Right atrium auricular region (tissue), 2 donors: ENCODE measurements at places on chromosomes 6 and 20. TPM values are rescaled to one million over a fixed set of nuclear protein-coding genes. Genes with fewer than 3 reads are reported as not detected.

The ACOT8 gene
- 39.9 TPM for total RNA-seq

GRCh38 chr6:139161817-139162284 is 27.0 kb downstream of the HECA start:
- H3K27me3 ChIP-seq = no peaks in the 10 kb centered on the region
- H3K4me1 ChIP-seq = no peaks in the 10 kb centered on the region
- H3K36me3 ChIP-seq = peaks cover 8% of the 10 kb centered on the region

DNA sequence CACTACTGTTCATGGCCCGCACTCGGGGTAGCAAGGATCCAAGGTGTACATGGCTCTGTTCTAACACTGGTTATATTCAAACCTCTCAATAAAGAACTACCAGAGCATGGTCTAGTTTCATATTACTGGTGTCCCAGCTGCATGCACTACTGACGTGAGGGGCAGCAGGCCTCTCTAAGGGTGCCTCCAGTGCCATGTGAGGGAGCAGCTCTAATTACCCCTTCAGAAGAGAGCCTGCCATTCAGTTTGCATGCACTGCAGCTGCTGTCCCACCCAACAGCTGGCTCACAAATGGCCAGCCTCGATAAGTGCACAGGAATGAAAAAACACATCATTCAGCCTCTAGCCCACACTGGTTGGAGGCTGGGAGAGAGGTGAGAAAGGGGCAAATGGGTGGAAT is 85.2 kb downstream of the SMLR1 start:
- no peak for DNase-seq
- no peaks in the 10 kb centered on the region for H3K4me1 ChIP-seq
- H3K27ac ChIP-seq = no peak overlapping the region
- no peaks in the 10 kb centered on the region for H3K27me3 ChIP-seq

DNA sequence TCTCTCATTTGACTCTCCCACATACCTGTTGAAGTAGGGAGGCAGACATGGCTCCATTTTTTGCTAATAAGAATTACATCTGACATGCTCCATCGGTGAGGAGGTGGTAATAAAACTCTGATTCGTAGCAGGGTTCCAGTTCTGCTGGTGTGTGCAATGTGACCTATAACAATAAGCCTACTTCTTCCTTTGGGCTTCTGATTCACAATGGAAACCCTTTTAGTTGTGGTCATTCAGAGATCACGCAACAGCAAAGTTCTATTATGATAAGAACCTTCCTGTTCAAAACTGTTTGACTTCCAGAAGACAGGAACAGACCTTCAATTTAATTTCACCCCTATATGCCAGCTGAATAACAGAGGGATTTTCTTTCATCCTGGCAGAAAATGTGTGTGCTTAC is 31.4 kb upstream of the GSTA4 start:
- no peak overlapping the region for H3K4me3 ChIP-seq
- H3K27me3 ChIP-seq = no peaks in the 10 kb centered on the region
- H3K36me3 ChIP-seq = peaks cover 19% of the 10 kb centered on the region
- H3K4me1 ChIP-seq = no peaks in the 10 kb centered on the region
- no peak for DNase-seq
- H3K27ac ChIP-seq = no peak overlapping the region

DNA sequence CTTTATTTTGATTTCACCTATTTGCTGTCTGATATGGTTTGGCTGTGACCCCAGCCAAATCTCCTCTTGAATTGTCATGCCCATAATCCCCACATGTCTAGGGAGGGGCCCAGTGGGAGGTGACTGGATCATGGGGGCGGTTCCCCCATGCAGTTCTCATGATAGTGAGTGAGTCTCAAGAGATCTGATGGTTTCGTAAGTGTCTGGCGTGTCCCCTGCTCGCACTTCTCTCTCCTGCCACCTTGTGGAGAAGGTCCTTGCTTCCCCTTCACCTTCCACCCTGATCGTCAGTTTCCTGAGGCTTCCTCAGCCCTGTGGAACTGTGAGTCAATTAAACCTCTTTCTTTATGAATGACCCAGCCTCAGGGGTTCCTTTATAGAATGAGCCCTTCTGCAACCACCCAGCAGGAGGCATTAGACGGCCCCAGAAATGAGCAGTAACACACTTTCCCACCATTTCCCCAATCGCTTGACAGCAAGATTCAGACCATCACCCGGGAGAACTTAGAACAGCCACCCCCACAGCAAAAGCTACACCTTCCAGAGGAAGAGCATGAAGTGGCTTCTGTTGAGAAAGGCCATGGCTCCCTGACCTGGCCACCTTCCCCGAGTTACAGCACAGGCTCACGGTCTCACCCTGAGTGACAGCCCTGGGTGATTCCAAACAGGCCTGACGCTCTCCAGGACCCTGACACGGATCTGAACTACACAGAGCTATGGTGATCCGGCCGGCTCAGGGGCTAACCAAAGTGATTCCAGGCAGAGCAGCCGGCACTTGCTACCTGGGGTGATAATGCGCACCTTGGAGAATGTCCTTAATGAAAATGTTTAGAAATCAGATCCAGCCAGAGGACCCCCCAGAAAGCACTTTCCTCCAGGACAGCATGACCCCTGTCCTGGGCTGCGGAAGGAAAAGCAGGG is 131.2 kb upstream of the CDH4 start:
- no peaks in the 10 kb centered on the region for H3K27me3 ChIP-seq
- H3K27ac ChIP-seq = no peak overlapping the region

DNA sequence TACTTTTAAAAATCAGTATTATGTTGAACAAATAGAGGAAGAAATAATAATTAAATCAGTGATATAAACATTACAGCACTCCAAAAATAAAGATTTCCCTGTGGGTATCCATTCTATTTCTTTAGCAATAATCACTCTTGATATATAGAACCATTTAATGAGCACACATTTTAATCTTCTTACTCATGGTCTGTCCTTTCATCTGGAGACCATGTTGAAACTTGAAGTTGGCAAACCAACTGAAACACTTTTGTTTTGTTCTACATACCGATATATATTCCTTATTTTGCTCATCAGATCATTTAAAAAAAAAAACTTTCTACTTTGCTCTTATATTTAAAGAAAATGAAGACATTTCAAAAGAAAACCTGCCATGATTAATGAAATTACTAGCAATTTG is 13.4 kb downstream of the C6orf58 start:
- no peaks in the 10 kb centered on the region for H3K27me3 ChIP-seq
- no peaks in the 10 kb centered on the region for H3K4me1 ChIP-seq
- H3K36me3 ChIP-seq = no peaks in the 10 kb centered on the region
- no peak overlapping the region for H3K27ac ChIP-seq
- no peak for DNase-seq

GRCh38 chr20:21832442-21833385 is 127.2 kb downstream of the PAX1 start:
- H3K27ac ChIP-seq = no peak overlapping the region
- no peaks in the 10 kb centered on the region for H3K27me3 ChIP-seq
- no peaks in the 10 kb centered on the region for H3K4me1 ChIP-seq
- no peak overlapping the region for H3K4me3 ChIP-seq
- no peaks in the 10 kb centered on the region for H3K36me3 ChIP-seq
- DNase-seq = no peak

DNA sequence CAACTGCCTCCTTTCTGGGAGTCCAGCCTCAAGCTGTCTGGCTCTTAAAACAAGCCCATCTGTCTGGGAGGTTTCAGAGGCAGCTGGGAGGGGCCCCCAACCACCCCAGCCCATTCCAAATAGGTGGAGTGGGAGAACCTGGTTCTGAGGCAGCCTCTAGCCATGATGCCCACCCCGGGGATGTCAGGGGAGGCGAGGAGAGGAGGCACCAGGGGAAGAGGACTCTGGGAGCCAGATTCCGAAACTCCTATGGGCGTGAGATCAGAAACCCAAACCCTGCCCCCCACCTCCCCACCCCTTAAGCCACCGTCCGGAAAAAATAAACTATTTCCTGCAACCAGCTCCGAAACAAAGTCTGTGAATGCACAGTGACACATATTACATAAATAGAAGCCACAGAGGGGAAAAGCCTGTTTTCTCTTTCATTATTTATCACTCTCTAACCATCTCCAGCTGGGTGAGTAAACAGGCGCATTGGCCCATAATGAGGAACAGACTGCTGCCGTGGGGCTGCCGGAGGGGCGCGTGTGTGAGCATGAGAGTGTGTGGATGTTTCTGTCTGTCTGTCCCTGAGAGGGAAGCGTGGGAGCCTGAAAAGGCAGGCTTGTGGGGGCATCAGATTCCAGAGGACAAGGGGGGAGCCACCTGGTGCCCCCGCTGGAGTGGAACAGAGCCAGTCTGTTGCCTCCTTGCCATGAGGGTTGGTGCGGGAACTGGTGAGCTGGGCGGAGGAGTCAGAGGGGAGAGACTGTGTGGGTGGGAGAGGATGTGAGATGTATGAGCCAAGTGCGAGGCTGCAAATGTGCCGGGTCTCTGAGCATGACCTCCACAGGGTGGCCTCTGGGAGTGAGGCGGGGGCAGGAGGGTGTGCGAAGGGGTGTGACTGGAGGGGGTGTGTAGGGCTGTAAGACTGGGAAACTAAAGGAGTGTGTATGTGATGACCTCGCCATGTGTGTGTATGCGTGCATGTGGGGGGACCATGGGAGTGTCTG is 14.3 kb upstream of the FOXP4 start:
- H3K4me3 ChIP-seq = no peak overlapping the region
- H3K27me3 ChIP-seq = no peaks in the 10 kb centered on the region
- peaks cover 13% of the 10 kb centered on the region for H3K4me1 ChIP-seq
- no peak overlapping the region for H3K27ac ChIP-seq
- no peak for DNase-seq
- H3K36me3 ChIP-seq = no peaks in the 10 kb centered on the region

The LRP11 gene
- 17.0 TPM for total RNA-seq

The OPN5 gene
- not detected for total RNA-seq

The CNR1 gene
- total RNA-seq = 1.3 TPM

DNA sequence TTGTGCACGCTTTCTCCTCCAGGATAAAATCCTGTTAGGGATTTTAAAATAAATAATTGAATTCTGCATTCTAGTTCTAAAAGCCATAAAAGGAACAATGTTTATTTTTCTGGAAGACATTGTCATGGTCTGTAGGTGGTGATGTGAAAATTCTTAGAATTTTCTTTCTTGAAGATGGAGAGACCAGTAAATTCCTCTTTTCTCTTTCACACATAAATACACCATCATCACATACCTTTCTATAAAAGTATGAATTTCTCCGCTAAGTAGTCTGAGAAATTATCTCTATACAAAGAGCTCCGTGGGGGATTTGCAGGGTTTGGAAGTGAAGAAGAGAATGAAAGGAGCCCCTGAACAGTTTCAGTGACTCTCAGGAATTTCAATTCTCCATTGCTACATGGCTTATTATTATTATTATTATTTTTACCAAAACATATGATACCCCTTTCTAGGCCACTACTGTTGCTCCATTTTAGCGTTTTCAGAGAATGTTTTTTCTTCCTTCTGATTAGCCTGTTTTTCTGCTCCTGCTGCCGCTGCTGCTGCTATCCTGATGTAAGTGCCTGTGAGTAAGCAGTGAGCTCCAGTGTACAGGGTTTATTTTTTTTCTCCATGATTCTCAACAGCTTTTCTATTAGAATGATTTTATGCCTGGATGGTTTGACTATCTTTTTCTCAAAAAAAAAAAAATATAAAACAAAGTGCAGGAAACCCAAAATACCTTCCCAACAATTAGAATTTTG is 145.8 kb downstream of the SAMD5 start:
- DNase-seq = no peak
- H3K27me3 ChIP-seq = no peaks in the 10 kb centered on the region
- H3K4me1 ChIP-seq = peaks cover 16% of the 10 kb centered on the region
- H3K27ac ChIP-seq = no peak overlapping the region
- H3K36me3 ChIP-seq = no peaks in the 10 kb centered on the region
- H3K4me3 ChIP-seq = no peak overlapping the region
